ENCODE measurements at places on chromosomes 7 and 10.
A peak's percentile ranks its signal among the peaks of the same experiment; 100 is the strongest.

- peak; percentile 56 for DNase-seq
These were observed 554 bp downstream of the CSGALNACT2 start for GRCh38 chr10:43138757-43139241.

DNA sequence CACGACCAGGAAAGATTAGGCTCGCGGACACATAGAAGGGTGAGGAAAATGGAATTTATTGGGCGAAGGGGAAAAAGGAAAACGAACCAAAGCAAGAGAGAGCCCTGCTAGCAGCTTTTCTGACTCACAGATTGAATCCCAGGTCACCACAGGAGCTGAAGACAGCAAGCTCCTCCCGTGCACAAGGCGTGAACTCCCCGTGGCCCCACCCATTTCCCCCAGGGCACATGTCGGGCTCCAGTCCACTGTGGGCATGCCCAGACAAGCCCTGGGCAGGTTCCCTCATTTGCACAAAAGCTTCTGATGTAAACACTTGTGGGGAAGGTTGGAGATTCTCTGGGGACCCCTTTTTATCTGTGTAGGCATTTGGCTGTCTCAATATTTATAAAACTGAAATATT is 582.4 kb downstream of the SUGCT start:
- no peak for DNase-seq

- DNase-seq = no peak
These were observed 72.0 kb upstream of the PARD3 start for GRCh38 chr10:34886906-34887642.

GRCh38 chr7:7417851-7418250 is 117.8 kb downstream of the COL28A1 start:
- DNase-seq = no peak

DNA sequence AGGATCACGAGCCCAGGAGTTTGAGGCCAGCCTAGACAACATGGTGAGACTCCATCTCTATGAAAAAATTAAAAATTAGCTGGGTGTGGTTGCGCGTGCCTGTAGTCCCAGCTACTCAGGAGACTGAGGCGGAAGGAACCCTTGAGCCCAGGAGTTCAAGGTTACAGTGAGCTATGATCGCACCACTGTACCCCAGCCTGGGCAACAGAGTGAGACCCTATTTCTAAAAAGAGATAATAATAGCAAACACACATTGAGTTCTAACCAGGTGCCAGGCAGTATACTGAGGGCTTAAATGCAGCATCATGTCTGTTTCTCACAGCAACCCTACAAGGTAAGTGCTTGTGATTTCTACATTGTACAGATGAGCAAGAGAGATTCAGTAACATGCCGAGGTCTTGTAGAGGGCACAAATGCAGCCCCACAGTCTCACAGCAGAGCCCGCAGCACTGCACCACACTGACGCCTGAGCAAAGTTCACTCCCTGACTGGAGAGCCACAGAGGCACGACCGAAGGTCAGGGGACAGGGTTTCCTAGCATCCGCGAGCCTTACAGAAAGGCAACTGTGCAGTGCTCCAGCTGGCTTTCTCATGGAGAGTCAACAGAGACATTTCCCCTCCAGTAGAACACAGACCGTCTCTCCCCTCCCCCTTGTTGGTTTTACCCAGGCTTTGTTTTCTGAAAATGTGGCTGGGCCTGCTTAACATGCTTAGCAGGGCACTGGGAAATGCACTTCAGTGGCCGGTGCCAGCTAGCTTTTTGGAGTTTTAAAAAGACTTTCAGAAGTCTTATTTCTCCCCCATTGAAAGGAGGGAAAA is 36.5 kb downstream of the PDSS1 start:
- DNase-seq = no peak
